Vagina (tissue), 2 donors: ENCODE measurements at places on chromosomes 16 and 17.

GRCh38 chr16:4339909-4340308, 11.2 kb downstream of the PAM16 start:
- no peak for DNase-seq

DNA sequence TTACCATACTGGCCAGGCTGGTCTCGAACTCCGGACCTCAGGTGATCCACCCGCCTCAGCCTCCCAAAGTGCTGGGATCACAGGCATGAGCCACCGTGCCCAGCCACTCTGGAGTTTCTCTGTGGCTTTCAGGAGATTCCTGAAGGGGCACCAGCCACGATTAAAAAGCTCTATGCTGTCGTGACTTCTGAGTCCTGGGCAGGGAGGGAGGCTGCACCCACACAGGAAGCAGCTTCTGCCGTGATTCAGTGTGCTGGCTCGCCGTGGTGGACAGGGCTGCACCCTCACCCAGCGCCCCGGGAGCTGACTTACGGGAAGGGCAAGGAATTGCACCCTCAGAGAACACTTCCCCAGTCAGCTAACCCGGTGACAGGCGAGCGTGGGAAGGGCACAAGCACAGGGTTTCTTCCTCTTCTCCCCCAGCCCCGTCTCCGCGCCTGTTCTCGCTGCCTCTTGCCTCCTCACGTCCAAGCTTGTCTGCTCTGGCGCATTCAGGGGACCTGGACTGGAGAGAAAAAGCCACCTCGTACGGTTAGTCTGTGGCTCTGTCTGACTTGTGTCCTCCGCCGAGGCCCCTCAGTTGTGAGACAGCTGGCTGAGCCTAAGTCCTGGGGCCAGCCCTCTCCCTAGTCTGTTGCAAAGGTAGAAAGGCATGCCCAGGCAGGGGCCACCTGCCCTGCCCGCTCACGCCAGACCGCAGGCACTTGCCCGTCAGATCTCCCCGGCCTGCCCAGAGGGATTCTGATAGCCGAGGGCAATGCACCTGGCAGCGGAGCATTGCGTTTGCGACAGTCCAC, 145.0 kb downstream of the SEC14L1 start:
- no peak for DNase-seq

- no peak for DNase-seq
These were observed 110.3 kb upstream of the NACA2 start for GRCh38 chr17:61701334-61701733.

DNA sequence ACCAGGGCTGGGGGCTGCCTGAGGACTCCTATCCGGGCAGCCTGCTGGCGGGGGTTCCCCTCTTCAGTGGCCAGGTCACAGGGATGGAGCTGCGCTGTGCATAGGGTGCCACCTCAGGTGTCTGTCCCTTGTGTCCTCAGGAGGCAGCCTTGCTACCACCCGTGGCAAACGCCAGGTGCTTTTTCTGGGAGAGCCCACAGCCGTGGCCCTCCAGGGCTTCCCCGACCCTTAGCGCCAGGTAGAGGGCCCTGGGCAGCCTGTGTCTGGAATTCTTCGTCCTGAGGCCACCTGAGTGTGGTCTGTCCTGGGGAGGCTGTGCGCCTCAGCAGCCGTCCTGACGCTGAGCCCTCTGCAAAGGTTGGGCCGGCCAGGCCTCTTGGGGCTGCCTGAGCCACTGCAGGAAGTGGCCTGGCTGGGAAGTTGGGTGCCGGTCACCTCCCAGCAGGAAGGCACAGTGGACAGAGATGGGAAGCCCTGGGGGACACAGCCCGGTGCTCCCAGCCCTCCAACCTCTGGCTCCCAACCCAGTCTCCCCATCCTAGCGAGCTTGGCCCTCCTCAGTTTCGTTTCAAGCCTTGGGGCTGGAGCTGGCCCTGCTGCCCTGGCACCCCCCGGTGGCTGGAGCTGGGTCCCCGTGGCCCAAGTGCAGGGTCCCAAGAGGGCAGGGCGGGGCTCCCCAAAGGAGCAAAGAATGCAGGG, 7.6 kb upstream of the BAIAP3 start:
- DNase-seq, result no peak

DNA sequence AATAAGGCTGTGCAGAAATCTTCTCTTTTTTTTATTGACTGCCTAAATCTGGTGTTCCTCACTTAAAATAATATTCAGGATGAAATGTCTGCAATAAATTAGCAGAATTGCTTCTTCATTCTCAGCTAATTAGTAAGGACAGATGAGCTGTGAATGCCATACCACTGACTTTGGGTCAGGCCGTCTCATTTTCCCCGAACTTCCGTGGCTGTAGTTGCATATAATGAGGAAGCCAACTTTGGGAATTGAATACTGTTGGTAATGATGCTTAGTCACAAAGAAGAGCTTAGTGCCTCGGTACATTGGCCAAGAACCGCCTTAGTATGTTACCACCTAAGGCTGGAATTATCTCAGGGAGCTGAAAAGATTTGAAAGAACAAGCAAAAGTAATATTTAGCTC, 47.6 kb downstream of the NUP93 start:
- no peak for DNase-seq

- no peak for DNase-seq
These were observed 6.2 kb upstream of the ETV4 start for GRCh38 chr17:43552229-43552837.

DNA sequence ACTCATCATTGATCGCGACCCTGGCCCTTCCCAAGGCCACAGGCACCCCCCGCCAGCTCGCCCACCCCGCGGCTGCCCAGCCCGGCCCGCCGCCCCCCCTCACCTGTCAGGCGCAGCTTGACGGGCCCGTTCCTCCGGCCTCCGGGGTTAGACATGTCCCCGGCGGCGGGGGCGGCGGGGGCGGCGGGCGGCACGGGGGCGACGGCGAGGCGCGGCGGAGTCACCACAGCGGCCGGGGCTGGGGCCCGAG, 456 bp downstream of the SMURF2 start:
- no peak for DNase-seq

DNA sequence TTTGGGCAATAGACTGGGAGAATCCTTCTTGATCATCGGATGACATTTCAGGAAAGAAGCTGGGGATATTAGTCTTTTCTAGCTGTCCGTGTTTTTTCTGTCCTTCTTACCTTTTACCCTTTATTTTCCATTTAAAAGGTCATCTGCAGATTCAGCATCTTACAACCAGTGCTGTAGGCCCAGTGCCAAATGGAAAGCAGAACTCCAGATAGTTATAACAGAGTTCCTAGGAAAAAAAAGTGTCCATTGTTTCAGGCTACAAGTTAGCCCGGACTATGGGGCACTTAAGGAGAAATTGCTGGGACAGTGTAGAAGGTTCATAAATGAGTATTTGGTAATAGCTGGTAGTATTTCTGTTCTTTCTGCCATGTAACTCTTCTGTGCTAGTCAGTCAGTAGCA, 28.4 kb downstream of the LDHD start:
- no peak for DNase-seq

DNA sequence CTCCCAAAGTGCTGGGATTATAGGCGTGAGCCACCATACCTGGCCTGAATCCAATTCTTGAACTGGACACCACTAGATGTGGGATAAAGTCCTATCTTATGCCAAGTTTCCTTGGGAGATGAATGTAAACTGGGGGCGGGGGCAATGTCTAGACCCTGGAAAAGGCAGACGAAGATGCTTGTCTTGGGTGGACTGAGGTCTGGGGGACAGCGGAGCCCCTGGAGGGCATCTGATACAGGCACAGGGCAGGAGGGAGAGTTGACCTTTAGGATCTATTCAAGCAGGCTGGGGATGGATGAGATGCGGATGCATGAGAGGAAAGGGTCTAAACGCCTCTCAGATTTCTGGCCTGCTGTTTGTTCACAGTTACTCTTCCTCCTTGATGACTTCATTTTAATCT, 11.7 kb downstream of the C1QTNF1 start:
- DNase-seq, result no peak

DNA sequence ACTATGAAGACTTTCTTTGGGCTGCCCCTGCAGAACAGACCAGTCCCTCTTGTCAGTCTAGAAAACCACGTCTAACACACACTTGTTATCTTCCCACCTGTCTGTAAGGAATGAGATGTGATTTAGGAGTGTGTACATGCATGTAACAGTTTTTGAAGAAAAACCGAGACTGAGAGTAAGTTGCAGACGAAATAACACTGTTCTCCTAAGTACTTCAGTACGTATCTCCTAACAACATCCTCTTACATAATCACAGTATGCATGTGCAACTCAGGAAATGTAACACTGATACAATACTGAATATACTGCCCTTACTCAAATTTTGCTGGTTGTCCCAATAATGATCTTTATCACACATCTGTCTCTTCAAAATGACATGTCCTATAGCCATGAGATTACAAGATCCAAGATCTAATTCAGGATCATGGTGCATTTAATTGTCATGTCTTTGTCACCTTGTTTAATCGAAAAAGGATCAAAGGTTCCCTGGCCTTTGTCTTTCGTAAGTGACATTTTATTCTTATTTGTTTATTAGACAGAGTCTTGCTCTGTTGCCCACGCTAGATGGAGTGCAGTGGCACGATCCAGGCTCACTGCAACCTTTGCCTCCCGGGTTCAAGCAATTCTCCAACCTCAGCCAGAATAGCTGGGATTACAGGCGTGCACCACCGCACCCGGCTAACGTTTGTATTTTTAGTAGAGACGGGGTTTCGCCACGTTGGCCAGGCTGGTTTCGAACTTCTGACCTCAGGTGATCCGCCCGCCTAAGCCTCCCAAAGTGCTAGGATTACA, 25.6 kb downstream of the CREBBP start:
- DNase-seq, result no peak

GRCh38 chr17:75020331-75021110, 8.1 kb downstream of the MRPL58 start:
- no peak for DNase-seq

DNA sequence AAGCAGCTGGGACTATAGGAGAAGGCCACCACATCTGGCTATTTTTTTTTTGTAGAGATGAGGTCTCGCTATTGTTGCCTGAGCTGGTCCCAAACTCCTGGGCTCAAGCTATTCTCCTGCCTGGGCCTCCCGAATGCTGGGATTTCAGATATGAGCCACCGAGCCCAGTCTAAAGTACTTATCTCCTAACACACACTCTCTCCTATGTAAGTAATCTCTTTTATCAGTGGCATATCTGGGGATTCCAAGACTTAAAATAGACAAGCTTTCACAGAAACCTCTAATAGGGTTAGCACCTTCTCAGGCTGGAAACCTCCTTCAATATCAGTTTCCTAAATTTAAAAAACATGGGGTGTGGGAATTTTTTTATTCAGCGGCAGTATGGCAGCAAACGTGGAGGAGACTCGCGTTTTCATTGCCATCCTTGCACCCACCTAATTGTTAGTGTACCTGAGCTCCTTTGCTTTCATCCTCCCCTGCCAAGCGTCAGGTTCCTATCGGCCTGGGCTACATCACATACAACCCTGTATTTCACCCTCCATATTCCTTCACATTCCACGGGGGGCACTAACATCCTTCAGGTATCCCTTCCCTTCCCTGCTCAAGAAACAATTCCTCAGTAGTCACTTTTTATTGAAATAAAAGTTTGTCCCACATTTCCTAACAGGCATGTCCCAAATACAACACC, 1.1 kb downstream of the EZH1 start:
- no peak for DNase-seq

GRCh38 chr16:87407511-87408112, 15.5 kb downstream of the MAP1LC3B start:
- no peak for DNase-seq

- DNase-seq, result no peak
These were observed 792 bp upstream of the RAC3 start for GRCh38 chr17:82030470-82031302.

- DNase-seq, result no peak
These were observed 245.9 kb downstream of the FTO start for GRCh38 chr16:53949715-53950410.
